Activated naive CD4-positive, alpha-beta T cell treated with anti-CD3 and anti-CD28 coated beads, Interleukin-2, amount 50 U/mL, for 72 hours (primary cell): ENCODE measurements at places on chromosomes 7 and 10.

GRCh38 chr10:36380538-36380937 lies 738.4 kb upstream of the FZD8 start:
- DNase-seq: no peak

- DNase-seq: no peak
These were observed 22.0 kb upstream of the ELFN1 start for GRCh38 chr7:1647961-1648672.

DNA sequence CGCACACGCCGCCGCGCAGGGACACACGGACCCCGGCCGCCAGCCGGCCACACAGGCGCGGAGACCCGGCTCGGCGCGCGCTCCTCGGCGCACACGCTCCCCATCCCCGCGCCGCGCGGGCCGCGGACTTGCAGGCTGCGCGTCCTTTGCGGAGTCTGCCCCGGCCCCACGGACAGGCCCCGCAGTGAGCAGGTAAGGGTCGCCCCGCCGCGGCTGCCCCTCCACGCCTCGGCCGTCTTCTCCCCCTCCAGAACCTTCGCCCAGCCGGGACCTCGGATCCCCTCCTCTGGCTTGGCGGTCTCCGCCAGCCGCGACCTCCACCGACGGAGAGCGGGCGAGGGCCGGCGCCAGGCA lies 356 bp downstream of the ADCYAP1R1 start:
- DNase-seq: no peak

GRCh38 chr10:24814568-24815313 lies 91.1 kb upstream of the ARHGAP21 start:
- DNase-seq: no peak

DNA sequence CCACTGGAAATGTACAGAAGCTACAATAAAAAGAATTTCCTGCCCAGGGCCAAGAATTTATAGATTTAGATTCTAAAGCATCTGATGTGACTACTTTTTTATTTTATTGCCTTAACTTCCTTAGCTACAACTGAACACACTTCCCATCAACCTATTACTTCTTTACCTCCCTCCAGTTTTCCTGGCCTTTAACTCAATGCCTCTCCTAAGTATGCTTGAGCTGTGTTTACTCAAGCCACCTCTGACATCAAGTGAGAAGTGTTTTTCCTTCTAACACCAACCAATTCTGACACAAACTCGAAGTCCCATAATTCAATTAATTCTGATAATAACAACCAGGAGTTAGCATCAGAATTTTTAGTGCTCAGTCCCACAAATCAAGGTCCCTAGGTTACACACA lies 170.0 kb downstream of the IMMP2L start:
- DNase-seq: no peak
